Mucosa of gallbladder (tissue), 1 donor: ENCODE measurements at places on chromosomes 5 and 9. TPM values are rescaled to one million over a fixed set of nuclear protein-coding genes. Genes with fewer than 3 reads are reported as not detected.

DNA sequence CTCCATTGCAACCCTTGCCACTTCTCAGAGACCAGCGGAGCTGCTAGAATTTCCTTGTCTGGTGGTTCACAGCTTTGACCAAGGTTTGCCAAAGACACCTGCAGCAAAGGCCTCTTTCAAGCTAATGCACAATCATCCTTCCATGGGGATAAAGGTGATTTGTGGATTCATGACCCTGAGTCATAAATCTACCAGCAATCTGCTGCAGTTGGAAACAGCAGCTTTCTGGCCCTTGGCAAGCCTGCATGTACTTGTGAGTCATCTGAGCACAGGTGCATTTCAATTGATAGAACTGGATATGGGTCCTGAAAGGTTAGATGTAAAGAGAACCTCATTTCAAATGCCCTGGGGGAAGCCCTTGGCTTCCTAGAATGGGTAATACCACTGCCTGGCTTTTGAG, 21.6 kb upstream of the TCF7 start:
- DNase-seq = no peak

- no peak for DNase-seq
Measured at GRCh38 chr5:156396063-156396829, 69.3 kb downstream of the SGCD start.

DNA sequence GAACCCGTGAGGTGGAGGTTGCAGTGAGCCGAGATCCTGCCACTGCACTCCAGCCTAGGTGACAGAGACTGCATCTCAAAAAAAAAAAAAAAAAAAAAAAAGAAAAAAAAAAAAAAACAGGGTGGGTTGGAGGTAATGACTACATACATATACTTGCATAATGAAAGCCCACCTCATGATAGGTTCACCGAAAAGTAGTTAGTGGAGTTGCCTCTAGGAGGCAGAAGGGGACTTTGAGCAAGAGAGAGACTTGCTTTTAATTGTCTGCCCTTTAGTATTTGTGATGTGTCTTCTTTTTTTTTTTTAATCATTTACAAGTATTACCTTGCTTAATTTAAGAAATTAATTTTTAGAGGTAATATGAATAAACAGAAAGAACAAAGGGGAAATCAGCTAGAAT, 99.8 kb downstream of the PPARGC1B start:
- no peak for DNase-seq

- no peak for DNase-seq
Measured at GRCh38 chr9:108271646-108272348, 584.0 kb downstream of the ACTL7B start.

GRCh38 chr5:33854733-33855151, 37.0 kb downstream of the ADAMTS12 start:
- DNase-seq = no peak

GRCh38 chr5:59169768-59170150, 586.9 kb downstream of the RAB3C start:
- no peak for DNase-seq

GRCh38 chr5:21919414-21920022, 933.6 kb downstream of the CDH12 start:
- no peak for DNase-seq

- no peak for DNase-seq
Measured at GRCh38 chr5:4514067-4514648, 626.0 kb upstream of the ADAMTS16 start.

DNA sequence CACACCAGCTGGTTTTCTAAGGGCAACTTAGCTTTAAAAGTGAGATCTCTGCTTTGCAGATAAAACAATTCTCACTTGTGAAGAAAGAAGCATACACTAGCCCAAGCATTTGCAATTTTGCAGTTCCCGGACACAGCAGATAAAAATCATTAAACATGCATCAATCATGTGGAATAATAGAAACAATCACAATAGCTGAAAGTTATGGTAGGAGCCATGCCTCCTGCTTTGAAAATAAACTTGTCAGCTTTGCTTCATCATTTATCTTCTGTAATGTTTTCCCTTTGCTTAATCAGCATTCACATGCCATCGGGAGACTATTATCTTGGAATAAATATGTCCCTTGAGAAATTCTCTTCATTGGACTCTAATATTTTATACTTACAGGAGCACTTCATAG, 60.3 kb upstream of the DAB2 start:
- DNase-seq = no peak

DNA sequence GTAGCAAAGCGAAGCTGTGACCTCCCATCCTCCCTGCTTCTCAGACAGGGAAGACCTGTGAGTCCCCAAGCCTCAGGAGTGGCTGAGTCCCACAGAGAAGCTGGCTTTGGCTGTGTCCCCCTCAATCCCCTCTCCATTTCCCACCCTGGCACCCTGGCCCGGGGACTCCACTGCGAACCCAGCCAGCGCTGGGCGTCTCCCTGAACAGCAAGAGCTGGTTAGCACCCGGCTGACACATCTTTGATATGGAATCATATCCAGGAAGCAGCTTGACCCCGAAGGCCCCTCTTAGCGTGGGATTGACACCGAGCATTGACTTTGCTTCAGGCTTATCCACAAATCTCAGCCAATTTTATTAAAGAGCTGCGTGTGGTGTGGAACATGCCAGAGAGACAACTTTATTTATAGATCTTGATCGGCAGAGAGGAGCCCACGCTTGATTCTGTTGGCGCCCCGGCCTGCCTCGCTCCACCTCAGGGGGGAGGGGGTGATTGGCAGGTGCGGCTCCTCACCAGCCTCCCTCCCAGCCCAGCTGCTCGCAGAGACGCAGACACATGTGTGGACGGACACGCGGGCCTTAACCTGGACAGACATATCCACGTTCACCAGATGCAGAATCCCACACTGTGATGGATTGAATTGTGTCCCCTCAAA, 120.7 kb upstream of the MVB12B start:
- DNase-seq = no peak

- DNase-seq = no peak
Measured at GRCh38 chr9:75168270-75169178, 80.2 kb downstream of the OSTF1 start.

DNA sequence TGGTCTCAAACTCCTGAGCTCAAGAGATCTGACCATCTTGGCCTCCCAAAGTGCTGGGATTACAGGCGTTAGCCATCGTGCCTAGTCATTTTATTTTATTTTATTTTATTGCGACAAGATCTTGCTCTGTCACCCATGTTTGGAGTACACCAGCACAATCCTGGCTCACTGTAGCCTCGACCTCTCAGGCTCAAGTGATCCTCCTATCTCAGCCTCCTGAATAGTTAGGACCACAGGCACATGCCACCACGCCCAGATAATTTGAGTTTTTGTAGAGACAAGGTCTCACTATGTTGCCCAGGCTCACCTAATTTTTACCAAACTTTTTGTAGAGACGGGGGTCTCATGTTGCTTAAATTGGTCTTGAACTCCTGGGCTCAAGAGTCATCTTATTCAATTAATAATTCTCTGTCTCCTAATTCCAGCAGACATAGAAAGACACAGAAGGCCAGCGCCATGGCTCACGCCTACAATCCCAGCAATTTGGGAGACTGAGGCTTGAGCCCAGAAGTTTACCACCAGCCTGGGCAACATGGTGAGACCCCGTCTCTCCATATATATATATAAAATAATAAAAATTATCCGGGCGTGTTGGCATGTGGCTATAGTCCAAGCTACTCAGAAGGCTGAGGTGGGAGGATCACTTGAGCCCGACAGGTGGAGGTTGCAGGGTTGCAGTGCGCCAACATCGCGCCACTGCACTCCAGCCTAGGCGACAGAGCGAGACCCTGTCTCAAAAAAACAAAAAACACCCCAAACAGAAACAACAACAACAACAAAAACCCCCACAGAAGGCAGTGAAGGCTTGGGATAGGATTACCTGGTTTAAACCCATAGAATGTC, 1.0 kb upstream of the UBAP1 start:
- DNase-seq = no peak

DNA sequence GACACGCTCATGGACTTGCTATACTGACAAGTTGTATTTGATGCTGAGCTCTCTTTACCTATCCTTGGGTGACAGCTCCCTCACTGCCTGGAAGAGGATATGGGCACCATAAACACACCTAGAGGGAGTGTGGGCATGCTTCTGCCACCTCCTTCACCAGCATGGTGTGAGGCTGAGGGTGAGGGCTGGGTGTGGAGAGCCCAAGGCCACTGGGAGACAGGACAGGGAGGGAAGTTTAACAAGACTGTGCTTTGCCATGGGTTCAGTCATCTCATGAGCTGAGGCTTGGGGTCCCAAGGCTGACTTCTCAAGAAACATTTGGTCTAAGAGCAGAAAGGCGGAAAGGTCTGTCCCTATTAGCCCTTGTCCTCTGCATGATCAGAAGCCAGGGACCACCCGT, 93.6 kb upstream of the ANKRD55 start:
- DNase-seq = no peak

- no peak for DNase-seq
Measured at GRCh38 chr5:68499987-68500386, 284.4 kb downstream of the PIK3R1 start.

DNA sequence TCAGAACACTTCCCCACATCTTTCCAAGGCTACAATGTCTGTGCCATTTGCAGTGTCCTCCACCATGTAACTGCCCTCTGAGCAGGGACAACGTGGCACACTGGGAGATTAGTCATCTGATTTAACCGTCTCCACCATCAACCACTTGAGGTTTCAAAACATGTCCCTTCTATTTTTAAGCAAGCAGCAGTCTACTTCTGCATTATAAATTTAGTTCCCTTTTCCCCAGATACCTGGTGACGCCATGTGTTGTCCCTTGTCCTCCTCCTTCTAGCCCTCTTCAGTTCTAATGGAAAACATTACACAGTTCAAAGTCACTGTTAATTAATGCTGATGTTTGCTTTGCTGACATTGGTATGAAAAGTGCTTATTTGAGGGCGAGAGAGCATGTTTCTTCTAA, 52.8 kb downstream of the ATP10B start:
- no peak for DNase-seq

DNA sequence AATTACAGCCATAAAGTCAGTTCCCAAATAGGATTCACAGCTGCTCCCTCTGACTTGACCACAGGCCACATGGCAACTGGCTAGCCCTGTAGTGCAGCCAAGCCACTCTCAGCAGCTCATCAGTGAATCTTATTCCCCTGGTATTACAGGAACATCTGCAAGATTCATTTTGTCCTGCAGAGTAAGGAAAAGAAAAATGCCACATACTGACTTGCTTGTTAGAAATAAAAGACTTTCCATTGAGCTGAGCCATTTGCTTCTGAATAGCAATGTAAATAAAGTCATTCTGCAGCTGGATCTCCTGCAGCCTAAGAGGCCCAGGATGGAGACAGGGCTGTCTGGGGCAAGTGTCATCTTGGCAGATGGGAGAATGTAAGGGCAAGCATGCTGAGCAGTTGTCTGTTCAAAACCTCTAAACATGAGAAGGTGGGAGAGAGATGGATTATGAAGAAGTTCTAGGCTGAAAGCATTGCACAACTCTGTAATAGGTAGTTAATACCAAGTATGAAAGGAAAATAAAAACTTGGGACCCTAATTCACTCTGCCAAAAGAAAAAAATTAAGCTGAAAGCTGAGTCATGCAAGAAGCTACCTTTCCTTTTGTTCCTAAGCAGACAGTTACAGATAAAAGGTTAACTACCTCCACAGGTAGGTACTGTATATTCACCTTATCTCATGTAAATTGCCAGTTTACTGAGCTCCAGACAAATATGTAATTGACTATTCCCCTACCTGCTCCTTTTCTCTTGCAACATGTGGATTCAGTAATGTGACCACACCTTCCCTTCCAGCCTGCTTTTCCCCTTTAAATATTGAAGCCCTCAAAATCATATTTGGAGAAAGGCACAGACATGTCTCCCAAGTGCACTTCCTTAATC, 244.4 kb upstream of the RAI14 start:
- DNase-seq = no peak

GKAP1 gene
- 14.0 TPM for total RNA-seq

CHSY3 gene
- 3.1 TPM for total RNA-seq

OLFM1 gene
- 13.4 TPM for total RNA-seq

FOXI1 gene
- total RNA-seq = 0.69 TPM

GFI1B gene
- total RNA-seq = 1.3 TPM

AQP7 gene
- 15.0 TPM for total RNA-seq

BRINP1 gene
- total RNA-seq = 0.46 TPM

TAS2R1 gene
- total RNA-seq = not detected

CDKN2A gene
- total RNA-seq = 1.9 TPM

MAMDC2 gene
- total RNA-seq = 38.9 TPM

C5orf24 gene
- total RNA-seq = 45.1 TPM

QRFP gene
- total RNA-seq = not detected
